ENCODE measurements at places on chromosomes 11 and 22.

GRCh38 chr11:123523539-123523938 is 93.5 kb downstream of the GRAMD1B start:
- no peak for DNase-seq

DNA sequence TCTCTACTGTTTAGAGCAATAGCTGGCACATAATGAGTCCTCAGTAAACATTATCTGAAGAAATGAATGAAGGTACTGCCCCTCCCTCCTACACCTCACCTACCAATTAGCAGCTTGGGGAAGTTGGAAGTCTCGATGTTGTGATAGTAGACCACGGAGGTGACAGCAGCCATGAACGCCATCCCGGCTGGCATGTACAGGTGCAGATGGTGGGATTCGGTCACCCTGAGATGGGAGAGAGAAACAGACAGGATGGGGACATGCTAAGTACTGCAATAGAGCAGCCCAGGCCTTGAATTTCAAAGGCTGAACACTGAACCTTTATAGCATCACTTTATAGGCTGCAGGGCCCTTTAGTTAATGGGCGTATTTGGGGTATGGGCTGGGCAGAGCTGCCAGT is 6.6 kb downstream of the ABCC8 start:
- DNase-seq: no peak

DNA sequence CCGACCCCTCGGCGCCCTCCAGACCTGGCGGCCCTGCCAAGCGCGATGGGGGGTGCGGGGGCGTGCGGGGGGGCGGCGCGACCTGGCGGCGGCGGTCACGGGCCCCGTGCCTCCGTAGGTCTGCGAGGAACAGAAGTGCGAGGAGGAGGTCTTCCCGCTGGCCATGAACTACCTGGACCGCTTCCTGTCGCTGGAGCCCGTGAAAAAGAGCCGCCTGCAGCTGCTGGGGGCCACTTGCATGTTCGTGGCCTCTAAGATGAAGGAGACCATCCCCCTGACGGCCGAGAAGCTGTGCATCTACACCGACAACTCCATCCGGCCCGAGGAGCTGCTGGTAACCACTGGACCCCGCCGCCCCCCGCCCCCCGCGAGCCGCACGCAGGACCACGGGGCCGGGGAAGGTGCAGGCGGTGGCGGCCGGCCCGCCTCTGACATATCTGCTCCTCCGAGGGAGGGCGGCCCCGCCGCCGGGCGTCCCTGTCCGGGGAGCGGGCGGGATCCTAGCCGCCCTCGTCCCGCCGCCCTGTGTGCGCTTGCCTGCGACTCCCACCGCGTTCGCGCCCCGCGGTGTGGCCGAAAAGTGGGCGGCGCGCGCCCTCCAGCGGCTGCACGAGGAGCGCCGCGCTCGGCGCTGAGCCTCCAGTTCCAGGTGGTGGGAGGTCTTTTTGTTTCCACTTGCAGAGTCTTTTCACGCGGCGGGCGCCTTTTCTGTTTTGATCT is 2.1 kb downstream of the CCND1 start:
- peak; percentile 98 for DNase-seq

DNA sequence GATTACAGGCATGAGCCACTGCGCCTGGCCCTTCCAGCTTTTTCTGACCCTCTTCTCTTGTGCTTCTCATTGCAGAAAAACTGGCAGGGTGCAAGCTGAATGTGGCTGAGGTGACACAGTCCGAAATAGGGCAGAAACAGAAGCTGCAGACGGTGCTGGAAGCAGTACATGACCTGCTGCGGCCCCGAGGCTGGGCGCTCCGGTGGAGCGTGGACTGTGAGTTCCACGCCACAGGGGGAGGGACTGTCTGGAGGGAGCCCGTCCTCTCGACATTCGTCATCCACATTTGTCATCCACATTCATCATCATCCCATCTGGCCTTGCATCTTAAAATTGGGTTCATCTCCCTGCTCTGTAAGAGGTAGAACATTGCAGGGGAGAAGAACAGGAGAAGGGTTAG is 49.3 kb upstream of the PARVG start:
- no peak for DNase-seq

- peak; percentile 79 for DNase-seq
Observed at GRCh38 chr11:83162377-83162776, 5.4 kb downstream of the PCF11 start.

DNA sequence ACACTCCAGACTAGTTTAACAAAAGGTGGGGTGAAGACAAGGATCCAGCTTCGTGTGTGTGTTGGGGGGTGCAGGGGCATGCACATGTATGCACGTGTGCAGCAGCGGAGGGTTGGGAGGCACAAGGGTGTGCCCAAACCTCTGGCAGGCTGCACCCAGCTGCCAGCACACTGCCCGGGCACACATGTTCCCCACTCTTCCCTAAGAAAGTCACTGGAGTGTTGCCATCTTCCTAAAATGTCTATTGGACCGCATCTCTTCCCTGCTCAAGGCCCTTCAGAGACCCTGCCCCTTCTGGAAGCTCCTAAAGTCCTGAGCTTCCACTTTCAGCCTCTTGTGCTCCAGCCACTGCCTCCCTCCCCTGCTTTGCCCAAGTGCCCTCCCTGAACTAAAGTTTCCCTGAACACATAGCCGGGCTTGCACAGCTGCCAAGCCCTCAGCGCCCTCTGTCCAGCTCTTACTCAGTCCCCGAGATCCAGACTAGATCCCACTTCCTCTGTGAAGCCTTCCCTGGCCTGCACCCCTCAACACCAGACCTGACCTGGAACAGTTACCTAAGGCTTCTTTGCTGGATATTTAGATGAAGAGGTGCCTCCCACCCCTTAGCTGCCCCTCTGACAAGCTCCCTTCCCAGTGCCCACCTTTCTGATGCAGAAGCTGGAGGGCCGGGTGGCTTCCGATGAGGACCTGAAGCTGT is 6.0 kb downstream of the CFL1 start:
- DNase-seq: no peak

DNA sequence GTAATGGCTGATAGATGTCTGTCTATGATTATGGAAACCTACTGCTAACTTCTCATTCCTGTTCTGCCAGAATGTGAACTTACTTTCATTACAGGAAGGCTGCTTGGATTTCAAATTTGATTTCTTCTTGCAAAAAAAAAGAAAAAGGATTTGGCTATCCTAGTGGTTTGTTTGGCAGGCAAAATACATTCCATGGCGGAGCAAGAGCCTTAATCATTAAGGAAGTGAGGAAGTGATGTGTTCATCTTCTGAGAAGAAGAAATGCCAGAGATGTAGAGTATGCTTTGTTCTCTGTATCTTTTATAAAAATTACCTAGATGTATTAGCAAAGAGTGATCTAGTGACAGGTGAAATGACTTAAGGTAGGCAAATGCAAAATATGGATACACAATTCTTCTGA is 356.3 kb downstream of the SOX6 start:
- DNase-seq: no peak

GRCh38 chr11:119701591-119702549 is 27.1 kb downstream of the NECTIN1 start:
- no peak for DNase-seq

DNA sequence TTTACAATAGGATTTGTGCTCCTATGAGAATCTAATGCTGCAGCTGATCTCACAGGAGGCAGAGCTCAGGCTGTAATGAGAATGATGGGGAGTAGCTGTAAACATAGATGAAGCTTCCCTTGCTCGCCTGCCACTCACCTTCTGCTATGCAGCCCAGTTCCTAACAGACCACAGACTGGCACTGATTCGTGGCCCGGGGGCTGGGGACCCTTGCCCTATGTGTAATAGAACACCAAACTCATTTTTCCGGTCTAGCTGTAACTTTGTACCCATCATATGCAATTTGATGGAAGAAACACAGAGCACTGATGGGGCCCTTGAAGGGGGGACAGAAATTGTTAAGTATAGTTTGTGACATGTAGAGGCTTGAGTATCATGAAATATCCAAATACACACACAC is 79.6 kb upstream of the OR5AK2 start:
- DNase-seq: no peak

GRCh38 chr11:58928107-58928499 is 11.2 kb upstream of the GLYATL1 start:
- DNase-seq: no peak

- DNase-seq: peak; percentile 73
Observed at GRCh38 chr11:37511425-37511933, 913.4 kb upstream of the RAG2 start.

DNA sequence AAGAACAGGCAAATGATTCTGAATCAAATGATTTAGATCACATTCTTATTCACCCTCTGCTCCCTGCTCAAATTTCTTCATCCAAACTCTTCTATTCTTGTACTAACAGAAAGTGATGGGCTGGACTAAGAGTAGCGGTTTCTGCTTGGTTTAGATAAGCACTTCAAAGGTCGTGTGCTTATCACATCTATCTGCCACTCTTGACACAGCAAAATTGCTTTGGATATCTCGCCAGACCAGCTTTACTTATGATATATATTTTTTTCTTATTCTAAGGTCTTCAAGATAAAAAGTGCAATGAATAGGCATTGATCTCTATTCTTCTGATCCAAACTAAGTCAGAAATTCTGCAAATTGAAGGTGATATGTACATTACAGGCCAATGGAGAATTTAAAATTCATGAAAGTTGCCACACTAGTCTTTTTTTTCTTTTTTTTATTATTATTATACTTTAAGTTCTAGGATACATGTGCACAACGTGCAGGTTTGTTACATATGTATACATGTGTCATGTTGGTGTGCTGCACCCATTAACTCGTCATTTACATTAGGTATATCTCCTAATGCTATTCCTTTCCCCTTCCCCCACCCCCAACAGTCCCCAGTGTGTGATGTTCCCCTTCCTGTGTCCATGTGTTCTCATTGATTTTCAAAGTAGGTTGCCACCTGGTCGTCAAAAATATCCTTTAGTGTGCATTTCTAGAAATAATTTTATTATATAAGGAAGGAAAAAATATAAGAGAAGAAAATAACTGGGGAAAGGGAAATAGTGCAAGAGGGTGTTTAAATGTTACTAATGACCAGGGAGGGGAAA is 1941.0 kb upstream of the RAG2 start:
- DNase-seq: peak; percentile 97

GRCh38 chr11:2366276-2366675 is 10.8 kb upstream of the CD81 start:
- peak; percentile 8 for DNase-seq

- DNase-seq: no peak
Observed at GRCh38 chr11:61588728-61589191, 7.9 kb upstream of the SYT7 start.

DNA sequence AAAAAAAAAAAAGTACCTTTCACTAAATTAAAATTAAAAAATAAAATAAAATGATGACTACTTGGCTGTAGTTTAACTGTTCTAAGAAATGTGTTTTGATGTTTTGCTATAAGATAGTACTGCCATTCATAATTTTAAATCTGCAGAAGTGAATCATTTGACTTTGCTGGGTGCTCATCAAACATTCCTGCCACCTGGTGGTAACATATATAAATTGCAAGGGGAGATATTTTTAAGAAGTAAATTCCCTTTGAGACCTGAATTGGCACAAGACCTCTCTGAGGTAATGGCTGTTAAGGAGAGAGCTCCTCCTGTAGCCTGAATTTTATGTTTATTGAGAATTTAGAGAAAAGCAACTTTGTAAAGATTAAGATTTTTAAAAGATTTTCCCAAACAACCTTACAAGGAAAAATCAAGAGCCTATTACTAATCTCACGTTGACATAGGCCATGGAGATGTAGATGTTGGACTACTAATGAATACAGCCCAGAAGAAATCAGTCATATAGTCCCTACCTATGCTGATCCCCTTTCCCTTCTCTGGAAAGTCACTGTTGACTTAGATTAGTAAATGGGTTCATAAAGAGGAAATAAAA is 11.9 kb upstream of the NARS2 start:
- peak; percentile 90 for DNase-seq

DNA sequence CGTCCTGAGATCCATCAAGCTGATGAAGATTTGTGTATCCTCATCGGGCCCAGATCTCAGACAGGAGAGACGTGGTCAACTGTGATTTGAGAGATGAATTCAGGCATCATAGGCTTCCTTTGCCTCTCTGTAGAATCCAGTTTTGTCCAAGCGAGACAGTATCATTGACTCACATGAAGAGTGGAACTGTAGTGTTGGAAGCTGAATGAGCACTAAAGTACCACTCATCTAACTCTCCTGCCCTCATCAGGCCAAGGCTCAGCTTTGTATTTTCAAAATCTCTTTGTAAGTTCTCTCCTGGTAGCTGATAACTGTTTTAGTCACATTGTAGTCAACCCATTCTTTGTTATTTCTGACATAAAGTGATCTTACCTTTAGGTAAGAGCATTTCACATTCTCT is 85.1 kb downstream of the KIRREL3 start:
- DNase-seq: no peak

DNA sequence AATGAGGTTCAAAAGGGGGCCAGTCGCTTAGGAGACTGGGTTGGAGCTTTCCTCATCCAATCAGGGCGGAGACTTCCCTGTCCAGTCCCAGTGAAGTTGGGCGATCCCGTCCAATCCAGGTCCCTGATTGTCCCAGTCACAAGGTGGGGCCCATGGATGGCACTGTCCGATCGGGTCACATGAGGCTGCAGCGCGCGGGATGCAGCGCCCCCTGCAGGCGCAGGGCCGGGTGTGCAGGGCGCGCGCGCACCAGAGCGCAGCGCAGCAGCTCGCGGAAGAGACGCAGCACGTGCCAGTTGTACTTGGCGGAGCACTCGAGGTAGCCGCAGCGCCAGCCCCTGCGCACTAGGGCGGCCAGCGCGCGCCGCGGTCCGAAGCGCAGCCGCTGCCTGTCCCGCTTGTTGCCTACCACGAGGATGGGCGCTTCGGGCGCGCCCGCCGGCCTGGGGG is 2.3 kb downstream of the RASL10A start:
- DNase-seq: no peak

DNA sequence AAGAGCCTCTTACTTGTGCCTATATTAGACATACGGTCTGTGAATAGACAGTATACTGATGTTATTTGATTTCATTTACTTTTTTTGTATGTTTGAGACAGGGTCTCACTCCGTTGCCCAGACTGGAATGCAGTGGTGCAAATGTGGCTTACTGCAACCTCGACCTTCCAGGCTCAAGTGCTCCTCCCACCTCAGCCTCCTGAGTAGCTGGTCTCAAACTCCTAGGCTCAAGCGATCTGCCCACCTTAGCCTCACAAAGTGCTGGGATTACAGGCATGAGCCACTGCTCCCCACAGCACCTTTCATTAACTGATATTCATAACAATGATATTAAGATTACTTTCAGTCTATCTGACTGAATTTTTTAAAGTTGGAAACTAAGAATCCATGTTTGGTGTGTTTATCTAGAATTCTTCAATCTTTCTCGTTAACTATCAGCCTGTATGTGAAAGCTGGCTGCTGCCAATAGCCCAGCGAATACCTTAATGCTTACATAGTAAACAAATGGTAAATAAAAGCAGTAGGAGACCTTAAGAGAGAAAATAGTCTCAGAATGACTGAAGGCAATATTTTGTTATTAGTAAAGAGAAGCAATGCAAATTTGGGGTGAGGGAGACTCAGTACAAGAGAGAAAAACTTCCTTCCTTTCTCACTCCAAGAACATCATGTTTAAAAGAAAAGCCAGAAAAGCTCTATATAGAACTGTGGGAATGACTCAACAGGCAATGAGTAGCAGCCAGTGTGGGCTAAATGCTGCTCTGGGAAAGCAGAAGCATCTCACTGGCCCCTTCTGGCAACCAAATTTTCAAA is 101.9 kb downstream of the MRTFA start:
- DNase-seq: peak; percentile 75

DNA sequence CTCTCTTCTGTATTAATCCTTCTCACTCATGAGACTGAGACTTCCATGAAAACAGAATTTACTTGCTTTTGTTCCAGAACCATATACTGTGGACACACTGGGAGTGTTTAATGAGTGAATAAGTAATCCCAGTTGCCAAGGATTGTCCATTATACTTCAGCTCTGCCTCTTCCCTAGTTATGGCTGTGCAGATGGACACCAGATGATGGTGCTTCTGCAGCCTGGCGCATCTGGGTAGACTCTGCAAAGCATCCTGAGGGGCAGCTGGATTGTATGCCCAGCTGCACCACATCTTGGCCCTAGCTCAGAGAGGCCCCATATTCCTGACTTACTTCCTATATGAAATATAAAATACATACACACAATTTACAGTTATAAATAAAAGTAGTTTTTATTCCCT is 43.5 kb downstream of the DBX1 start:
- DNase-seq: no peak

All from OCI-M1 (cell line).